ENCODE measurements at places on chromosomes 5 and 9.

GRCh38 chr5:13188371-13188770 is 756.1 kb downstream of the DNAH5 start:
- DNase-seq = no peak

DNA sequence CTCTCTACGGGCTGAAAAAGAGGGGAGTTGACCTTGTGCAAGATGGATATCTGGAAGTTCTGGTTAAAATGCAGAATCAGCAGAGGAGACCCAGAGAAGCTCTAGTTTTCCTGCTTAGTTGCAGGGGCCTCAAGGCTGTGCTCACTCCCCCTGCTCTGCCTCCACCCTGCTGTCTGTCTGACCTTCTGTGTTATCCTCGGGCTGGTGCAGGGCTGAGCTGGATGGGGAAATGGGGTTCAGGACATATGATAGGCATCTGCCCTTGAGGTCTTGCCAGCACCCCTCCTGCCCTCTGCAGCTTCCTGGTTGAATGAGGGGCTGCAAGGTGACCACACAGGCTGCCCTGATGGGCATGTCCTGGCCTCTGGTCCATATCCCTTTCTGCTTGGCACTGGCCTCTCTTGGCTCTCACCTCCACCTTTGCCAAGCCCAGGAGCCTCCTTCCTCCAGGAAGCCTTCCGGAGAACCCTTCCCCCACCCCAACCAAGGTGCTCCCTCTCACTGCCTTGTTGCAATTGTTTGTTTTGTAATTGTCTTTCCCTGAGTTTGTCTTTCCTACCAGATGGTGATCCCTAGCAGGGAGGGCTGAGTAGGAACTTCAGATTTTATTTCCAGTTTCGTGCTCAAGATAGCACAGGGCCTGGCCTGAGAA is 1.3 kb downstream of the TMEM268 start:
- no peak for DNase-seq

GRCh38 chr9:14317667-14318320 is 3.9 kb upstream of the NFIB start:
- DNase-seq = no peak

DNA sequence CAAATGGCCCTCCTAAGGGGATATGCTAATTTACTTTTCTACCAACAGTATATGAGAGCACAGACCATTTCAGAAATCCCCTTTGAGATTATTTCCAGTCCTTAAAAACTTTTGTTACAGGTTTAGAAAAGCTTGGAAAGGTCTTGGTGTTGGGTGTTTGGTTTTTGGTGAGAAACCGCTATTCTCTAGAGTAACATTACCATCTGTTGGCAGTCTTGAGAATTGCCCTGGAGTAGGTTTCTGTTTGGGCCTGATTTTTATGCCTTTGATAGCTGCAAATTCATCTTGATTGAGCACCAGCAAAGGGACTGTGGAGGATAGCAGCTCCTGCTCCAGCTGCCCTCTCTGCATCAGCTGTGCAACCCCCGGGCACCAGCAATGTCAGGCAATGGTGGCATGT is 8.0 kb downstream of the NUDT2 start:
- DNase-seq = no peak

GRCh38 chr5:150540615-150541396 is 32.9 kb downstream of the NDST1 start:
- DNase-seq = no peak

DNA sequence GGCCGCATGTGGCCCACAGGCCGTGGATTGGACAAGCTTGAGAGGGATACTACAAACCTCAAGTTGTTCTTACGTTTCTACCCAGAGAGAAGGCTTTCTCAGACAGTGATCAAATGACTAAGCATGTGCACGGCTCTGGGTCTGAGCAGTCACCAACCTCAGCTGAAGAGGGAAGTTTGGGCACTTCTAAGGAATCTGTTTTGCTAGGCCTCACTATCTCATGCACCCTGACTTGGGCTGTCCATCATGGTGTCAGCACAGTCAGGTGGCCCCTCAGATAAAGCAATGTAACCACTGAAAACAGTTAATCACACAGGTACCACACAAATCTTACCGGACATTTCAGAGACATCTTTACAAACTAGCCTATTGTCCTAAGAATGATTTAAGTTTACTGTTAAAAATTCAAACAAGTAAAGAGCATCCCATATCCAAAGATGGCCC is 24.6 kb downstream of the CSF2 start:
- no peak for DNase-seq

GRCh38 chr9:135300346-135301141 is 179.0 kb upstream of the PPP1R26 start:
- no peak for DNase-seq

DNA sequence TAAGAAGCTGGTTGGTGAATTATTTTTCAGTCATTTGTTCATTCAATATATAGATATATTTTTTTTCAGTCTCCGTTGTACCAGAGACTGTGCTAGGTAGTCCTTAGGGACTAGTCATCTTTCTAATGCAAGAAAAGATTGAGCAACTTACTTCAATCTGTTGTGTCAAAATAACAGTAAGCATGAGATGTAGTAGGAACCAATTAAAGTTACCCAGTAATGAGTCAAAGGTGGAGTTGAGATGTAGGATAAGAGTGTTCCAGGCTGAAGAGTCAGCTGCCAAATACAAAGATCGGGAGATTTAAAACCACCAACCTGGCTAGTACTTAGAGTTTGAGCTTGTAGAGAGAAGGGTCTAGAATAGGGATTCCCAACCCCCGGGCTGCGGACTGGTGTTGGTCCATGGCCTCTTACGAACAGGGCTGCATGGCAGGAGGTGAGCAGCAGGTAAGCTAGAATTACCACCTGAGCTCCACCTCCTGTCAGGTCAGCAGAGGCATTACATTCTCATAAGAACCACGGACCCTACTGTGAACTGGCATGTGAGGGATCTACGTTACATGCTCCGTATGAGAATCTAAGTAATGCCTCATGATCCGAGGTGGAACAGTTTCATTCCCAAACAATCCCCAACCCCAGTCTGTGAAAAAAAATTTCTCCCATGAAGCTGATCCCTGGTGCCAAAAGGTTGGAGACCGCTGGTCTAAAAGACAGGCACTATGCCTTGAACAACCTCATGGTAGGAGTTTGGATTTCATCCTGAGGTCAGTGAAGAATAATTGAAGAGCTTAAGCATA is 1241.5 kb upstream of the WWC1 start:
- DNase-seq = no peak

DNA sequence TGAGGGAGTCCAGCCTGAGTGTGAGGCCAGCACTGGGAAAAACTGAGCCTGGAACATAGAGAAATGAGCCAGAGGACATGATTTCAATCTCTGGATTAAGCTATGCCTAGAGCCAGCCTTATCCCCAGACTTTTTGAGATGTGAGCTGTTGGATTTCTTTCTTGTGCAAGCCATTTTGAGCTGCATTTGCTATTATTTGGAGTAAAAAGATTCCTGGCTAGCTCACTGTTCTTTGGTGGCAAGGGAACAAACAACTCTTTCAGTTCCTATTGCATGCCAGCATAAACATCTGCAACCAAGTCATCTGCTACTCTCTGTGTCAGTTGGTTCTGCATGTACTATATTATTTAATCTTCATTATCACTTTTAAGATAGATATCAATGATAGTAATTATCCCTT is 70.1 kb upstream of the MAN2A1 start:
- no peak for DNase-seq

- DNase-seq = no peak
Measured at GRCh38 chr5:3343211-3343610, 252.4 kb upstream of the IRX1 start.

DNA sequence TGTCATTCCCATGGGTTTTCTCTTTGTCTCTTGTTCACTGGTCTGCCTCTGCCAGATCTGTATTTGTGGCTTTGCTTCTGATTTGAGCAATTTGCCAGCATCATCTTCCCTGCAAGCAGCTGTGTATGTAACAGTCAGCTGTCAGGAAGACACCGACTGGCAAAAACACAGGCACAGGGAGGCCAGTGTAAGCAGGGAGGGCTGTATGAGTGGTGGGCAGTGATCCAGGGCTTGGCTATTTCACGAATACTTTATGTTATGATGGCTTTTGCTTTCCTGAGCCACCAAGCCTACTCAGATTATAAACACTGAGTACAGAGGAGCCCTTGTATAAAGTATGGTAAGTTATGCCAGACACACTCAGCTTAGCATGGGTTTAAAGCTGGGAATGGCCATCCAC is 11.6 kb downstream of the BNIP1 start:
- DNase-seq = no peak

DNA sequence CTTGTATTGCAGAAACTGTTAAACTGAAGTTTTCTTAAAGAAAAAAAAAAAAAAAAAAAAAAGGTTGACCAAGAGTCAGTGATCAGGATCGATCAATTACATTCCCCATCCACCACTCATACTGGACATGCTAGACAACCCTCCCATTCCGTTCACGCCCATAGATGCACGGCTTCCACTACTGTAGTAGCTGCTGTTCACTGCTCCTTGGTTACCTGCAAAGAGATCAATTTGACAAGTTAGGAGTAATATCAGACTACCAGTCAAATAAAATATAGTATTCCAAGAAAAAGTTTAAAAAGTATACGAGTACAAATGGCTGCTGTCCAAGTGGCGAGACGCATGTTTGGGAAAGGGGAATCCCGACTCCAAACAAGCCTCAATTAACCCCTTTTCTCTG is 8.7 kb downstream of the HNRNPH1 start:
- no peak for DNase-seq

GRCh38 chr9:74066128-74066527 is 431.0 kb upstream of the RORB start:
- DNase-seq = no peak

Data from activated naive CD4-positive, alpha-beta T cell (primary cell).